ENCODE measurements at places on chromosomes 11 and 22.
A peak's percentile ranks its signal among the peaks of the same experiment; 100 is the strongest.

DNA sequence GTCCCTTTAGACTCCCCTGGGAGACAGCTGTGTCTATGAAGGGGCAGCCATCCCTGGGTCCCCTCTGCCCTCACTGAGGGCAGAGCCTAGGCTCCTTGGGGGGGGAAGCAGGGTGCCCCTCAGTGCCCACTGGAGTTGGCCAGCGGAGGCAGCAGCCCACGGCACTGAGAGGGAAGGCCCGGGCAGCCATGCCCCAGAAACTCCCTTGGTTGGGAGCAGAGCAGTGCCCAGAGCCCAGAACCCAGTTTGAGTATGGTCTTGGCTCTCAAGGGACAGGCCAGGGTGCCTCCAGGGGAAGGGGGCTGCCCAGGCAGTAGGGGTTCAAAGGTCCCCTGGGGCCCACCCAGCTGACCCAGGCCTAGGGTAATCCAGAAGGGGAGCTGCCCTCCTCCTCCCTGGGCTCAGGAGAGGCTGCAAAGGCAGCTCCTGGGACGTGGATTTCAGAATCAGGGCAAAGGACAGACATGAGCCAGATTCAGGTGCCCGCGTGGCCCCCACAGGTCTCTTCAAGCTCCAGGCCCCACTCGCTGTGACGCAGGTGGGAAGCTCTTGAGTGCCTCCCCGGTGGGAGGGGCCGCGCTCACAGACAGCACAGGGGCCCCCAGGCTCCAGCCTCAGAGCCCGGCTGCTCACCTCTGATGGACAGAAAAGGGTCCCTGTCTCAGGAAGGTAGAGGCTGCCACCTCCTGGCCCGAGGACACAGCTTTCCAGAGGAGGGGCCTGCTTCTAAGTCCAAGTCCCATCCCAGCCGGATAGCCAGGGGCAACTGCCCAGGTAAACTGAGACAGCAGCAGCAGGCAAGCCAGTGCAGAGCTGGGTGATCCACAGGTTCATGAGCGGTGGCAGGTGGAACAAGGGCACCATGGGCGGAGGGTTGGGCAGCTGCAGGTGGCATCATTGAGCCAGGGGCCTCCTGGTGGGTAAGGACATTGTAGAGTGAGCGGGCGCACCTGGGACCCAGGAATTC is 2.6 kb downstream of the C11orf21 start:
- DNase-seq, result peak; percentile 65

- no peak for DNase-seq
Observed at GRCh38 chr22:25120093-25120561, 79.5 kb upstream of the CRYBB3 start.

DNA sequence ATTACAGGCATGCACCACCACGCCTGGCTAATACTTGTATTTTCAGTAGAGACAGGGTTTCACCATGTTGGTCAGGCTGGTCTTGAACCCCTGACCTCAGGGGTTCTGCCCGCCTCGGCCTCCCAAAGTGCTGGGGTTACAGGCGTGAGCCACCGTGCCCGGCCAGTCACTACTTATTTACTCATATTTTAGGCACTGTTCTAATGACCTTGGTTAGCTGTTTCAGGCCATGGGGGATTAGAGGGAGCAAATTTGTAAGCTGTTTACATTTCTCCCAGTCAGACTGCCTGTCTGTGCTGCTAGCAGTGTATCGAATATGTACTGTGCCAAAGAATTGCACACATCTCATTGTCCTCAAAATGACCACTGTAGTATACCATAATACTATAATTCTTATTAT is 32.7 kb upstream of the PACSIN2 start:
- no peak for DNase-seq

DNA sequence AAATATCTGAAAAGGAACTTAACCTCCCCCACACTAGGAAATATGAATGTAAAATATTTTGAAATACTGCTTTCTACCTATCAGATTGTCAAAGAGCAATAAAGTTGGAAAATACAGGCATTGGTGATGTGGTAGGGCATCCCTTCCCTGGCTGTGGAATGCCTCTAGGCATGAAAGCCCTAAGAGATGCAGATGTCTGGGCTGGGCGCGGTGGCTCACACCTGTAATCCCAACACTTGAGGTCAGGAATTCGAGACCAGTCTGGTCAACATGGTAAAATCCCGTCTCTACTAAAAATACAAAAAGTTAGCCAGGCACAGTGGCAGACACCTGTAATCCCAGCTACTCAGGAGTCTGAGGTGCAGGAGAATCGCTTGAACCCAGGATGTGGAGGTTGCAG is 22.0 kb downstream of the ARAP1 start:
- DNase-seq, result no peak

- DNase-seq, result no peak
Observed at GRCh38 chr11:70314730-70315129, 44.2 kb downstream of the PPFIA1 start.

GRCh38 chr11:3146612-3147256 is 18.4 kb downstream of the OSBPL5 start:
- no peak for DNase-seq

GRCh38 chr11:68099057-68099456 is 22.1 kb downstream of the CHKA start:
- no peak for DNase-seq

Data from K562 (cell line).